CD4-positive, alpha-beta T cell (primary cell): ENCODE measurements at places on chromosomes 3 and 15.

GRCh38 chr3:58104712-58105111, 96.5 kb downstream of the FLNB start:
- no peak for DNase-seq

DNA sequence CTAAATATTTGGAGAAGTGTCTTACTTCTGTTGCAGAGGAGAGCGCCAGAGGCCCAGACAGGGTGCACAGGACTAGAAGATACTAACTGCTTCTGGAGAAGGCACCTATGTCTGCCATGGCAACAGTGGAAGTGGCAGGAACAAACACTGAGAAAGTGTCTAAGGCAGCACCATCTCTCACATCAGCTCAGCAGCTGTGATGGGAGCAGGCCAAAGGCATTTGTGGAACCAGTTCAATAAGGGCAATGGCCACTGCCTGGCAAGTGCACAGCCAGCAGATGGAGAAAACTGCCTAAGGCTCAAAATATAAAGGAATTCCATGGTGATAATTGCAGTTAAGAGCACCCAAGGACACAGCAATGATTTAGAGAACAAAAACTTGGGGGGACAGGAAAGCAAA, 563.0 kb upstream of the CCDC54 start:
- DNase-seq = no peak

GRCh38 chr15:61383421-61383820, 154.3 kb upstream of the RORA start:
- DNase-seq = no peak

GRCh38 chr3:151200586-151200985, 2.4 kb downstream of the GPR171 start:
- no peak for DNase-seq

DNA sequence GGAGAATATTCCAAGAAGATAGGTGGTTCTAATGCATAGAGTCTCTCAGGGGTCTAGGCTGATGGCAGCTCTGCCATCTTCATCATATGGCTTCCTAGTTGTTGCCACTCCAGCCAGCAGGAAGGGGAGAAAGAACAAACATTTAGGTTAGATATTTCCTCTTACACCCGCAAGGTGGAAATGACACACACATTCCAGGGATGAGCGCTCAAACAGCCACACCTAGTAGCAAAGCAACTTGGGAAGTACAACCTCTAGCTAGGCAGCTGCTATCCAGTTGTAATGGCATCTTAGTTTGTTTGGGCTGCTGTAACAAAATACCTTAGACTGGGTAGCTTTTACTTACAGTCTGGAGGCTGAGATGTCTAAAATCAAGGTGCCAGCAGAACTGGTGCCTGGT, 51.9 kb upstream of the ADAMTSL3 start:
- DNase-seq = no peak

DNA sequence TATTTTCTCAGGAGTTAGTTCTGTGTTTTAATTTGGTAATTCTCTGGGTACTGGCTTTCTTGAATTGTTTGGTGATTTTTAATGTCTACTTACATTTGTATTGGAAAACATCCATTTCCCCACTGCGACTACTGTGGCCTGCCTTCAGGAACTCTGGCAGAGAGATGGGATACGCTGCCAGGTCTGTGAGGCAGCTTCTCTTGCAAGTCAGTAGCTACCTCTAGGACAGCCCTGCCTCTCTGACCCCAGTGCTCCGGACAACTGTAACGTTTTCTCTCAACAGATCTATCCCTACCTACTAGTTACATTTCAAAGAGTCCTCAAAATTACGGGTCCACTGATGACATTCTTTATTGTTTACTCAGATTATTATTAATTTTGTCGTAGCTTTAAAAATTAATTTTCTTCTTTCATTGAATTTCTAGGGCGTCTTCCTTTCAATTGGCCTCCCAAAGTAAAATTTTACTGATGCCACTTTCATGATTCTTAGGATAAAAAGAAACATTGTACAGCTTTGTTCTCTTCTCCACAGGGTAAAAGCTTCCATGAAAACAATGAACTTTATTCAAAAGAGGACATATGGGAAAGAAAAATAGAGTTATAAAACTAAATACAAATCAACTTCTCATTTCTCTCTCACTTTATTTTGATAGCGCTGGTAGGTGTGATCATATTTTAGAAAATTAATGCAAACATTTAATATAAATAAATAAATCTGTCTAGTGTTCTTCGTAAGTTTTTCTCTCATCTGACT, 123.2 kb upstream of the GOLGA8J start:
- DNase-seq = no peak

GRCh38 chr15:65875458-65875857, 6.2 kb downstream of the RAB11A start:
- DNase-seq = no peak

DNA sequence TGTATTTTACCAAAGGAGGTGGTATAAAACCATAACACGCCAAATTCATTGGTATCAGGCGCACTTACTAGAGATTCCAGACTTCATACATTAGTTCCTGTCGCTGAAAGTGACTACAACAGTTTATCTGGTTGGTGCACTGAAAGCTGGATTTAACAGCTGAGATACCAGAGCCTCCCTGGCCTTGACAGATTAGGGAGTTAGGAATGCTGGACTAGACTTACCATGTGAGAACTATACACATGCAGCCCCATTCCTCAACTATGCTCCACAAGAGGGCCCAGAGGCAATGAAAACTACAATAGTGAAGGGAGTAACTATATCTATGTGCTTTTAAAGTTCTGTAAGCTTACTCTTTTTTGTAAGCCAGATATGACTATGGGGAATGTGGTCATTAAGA, 174.4 kb downstream of the STAG1 start:
- DNase-seq = no peak

DNA sequence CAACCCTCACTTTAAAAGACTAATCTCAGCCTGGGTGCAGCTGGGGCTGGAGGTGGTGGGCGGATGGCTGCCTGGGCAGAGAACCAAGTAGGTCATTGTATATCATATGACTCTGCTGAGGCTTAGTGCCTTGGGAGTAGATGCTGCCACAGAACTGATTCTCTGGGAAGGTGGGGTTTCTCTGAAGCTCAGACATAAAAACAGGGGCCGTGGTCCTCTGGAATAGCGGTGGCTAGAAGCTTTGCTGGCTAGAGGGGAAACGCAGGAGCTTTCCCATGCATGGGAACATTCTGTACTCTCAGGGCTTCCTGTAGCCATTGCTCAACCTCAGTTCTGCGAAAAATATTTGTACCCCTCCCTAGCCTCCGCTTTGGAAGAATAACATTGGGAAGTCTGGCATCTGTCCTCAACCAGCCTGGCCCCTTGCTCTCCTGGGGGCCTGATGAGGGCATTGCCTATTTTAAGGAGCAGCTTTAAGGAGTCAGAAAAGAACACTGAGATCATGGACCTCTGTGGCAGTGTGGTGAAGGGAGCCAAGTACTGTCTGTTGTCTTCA, 14.7 kb downstream of the TIMP4 start:
- no peak for DNase-seq

GRCh38 chr3:101619734-101620133, 45.8 kb downstream of the PCNP start:
- DNase-seq = no peak

DNA sequence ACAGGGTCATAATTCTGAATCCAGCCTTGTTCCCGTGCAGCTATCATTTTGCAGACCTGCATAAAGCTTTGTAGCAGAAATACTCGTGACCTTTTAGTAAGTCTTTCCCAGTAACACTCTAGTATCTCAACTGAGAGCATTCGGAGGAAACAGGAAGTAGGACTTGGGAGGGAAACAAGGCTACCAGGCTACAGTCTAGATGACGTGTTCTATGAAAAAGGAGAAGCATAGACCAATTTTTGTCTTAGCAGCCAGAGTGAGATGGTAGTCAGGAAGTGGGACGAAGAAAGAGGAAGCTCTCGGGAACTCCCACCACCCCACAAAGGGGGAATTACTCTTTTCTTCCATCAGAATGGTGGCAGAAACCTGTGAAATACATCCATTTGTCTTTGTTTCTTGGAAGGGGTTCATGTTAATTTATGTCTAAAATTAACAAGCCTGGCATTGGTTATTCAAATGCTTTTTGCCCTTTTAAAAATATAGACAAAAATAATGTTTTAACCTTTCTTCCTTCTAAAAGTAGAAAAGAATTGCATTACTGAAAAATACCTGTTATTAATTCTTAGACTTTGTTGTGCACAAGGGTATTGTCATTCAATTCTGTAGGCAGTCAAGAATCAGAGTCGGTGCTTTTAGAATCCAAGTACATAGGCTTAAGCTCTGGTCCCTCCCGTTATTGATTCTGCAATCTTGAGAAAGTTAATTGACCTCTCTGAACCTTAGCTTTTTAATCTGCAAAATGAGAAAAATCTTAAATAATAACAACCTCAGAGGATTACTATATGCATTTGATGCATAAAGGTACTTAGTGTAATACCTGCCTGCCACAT, 1.6 kb upstream of the SUCNR1 start:
- peak; percentile 70 for DNase-seq

DNA sequence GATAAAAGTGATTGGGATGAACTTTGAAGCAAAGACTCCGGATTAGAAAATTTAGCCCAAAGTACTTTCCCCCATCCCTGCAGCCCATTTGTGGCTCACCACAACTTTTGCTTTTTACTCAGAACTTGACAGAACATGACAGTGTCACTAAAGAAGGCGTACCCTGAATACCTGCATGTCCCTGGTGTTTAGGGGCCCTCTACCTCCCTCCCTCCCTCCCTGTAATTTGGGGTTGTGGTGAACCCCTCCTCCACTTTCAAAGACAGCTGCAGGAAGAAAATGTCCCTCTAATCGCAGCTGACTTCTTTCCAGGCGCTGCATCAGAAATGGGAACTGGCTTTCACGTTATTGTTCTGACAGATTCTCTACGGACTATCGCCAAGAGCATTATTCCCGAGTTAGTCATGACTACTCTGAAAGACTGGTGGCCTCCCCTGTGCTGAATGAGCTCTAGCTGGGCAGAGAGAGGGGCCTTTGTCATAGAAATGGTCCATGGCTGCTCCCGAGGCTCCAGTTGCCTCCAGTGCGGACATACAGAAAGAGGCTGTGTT, 93.2 kb upstream of the ARHGEF3 start:
- no peak for DNase-seq
